Right atrium auricular region (tissue), 2 donors: ENCODE measurements at places on chromosomes 1 and 21. TPM values are rescaled to one million over a fixed set of nuclear protein-coding genes. Genes with fewer than 3 reads are reported as not detected.

- H3K36me3 ChIP-seq, result no peaks in the 10 kb centered on the region
- no peak for DNase-seq
- no peaks in the 10 kb centered on the region for H3K27me3 ChIP-seq
- no peak overlapping the region for H3K4me3 ChIP-seq
- H3K27ac ChIP-seq, result no peak overlapping the region
These were observed 209.5 kb upstream of the GALNT2 start for GRCh38 chr1:229857585-229857984.

- H3K4me3 ChIP-seq, result no peak overlapping the region
- no peaks in the 10 kb centered on the region for H3K4me1 ChIP-seq
- peaks cover 49% of the 10 kb centered on the region for H3K36me3 ChIP-seq
- H3K27ac ChIP-seq, result no peak overlapping the region
- no peak for DNase-seq
- H3K27me3 ChIP-seq, result no peaks in the 10 kb centered on the region
These were observed 24.2 kb downstream of the SNRNP40 start for GRCh38 chr1:31272369-31272768.

DNA sequence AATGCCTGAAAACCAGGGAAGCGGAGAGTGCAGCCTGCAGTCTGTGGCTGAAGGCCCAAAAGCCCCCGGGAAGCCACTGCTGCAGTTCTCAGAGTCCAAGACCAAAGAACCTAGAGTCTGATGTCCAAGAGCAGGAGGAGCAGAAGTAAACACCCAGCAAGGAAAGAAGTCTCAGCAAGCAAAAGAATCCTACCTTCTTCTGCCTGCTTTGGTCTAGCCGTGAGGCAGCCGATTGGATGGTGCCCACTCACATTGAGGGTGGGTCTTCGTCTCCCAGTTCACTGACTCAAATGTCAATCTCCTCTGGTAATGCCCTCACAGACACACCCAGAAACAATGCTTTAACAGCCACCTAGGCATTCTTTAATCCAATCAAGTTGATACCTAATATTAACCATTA, 217.5 kb downstream of the PLA2G4A start:
- H3K36me3 ChIP-seq, result no peaks in the 10 kb centered on the region
- H3K4me1 ChIP-seq, result no peaks in the 10 kb centered on the region
- no peak overlapping the region for H3K27ac ChIP-seq
- H3K4me3 ChIP-seq, result no peak overlapping the region
- H3K27me3 ChIP-seq, result no peaks in the 10 kb centered on the region

- no peaks in the 10 kb centered on the region for H3K36me3 ChIP-seq
- no peak overlapping the region for H3K27ac ChIP-seq
- H3K4me3 ChIP-seq, result no peak overlapping the region
- H3K4me1 ChIP-seq, result no peaks in the 10 kb centered on the region
- no peak for DNase-seq
These were observed 6.9 kb downstream of the CTTNBP2NL start for GRCh38 chr1:112402682-112403643.

GRCh38 chr21:42370894-42371654, 4.7 kb upstream of the TFF1 start:
- H3K4me3 ChIP-seq, result no peak overlapping the region
- no peaks in the 10 kb centered on the region for H3K4me1 ChIP-seq
- H3K36me3 ChIP-seq, result no peaks in the 10 kb centered on the region
- H3K27ac ChIP-seq, result no peak overlapping the region

DNA sequence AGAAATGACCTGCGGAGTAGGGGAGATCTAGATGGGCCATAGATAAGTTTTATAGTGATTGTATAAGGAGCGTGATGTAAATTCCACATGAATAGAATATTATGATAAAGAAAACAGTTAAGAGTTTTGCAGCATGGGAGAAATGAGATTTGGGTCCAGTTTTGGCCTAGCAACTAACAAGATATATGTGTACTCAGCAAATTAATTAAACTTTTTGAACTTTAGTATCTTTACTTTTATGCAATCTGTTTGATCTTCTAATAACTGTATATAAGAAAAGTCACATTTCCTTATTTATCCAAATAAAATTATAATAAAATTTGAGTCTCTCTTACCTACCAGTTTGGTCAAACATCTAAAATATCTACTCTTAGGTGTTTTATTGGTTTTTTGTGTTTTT, 1011.8 kb upstream of the NCAM2 start:
- DNase-seq, result no peak
- no peaks in the 10 kb centered on the region for H3K36me3 ChIP-seq
- no peak overlapping the region for H3K4me3 ChIP-seq
- no peaks in the 10 kb centered on the region for H3K4me1 ChIP-seq

DNA sequence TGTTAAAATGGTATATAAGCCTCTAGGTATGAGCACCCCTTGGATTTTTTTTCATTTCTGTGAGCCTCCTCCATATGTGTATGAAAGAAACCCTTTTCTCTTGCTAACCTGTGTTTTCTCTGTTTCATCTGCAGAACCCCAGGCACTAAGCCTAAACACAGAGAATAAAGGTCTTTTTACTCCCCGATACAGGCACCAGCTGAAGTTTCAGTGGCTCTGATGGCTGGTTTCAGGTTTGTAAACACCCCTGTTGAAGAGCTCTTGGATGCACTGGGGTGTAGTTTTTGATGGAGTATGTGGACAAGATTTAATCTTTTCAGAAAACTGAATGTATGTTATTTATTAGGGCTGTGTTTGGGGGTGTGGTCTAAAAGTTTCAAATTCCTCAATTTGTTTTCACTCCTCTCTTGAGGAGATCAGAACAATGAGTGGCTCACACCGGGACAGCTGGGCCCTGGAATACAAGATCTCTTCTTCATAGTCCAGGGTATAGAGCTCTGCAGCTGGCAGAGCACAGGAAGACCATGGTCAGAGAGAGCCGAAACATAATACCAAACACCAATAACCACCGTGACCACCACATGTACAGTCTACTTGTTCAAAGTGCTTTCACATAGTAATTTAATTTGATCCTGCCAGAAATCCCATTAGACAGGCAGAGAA, 50.2 kb upstream of the VTCN1 start:
- H3K27me3 ChIP-seq, result no peaks in the 10 kb centered on the region
- DNase-seq, result no peak
- no peak overlapping the region for H3K4me3 ChIP-seq
- no peak overlapping the region for H3K27ac ChIP-seq
- H3K4me1 ChIP-seq, result no peaks in the 10 kb centered on the region
- H3K36me3 ChIP-seq, result no peaks in the 10 kb centered on the region

DNA sequence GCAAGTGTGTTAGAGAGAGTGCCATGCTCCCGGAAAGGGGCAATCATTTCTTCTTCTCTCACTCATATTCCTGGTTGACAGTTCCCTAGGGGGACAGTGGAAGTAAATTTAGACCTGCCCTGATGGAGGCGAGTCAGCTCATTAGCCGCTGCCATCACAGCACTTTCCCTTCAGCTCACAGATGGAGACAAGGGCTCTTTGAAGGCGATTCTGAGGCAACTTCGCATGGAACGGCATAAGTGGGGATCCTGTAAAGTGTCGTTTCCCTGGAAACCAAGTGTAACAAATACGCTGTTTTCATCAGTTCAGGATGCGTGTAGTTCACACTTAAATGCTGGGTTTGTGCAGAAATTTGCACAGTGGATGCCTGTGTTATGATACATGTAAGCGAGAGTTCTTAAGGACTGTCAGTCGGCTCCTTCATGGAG, 114.5 kb upstream of the TMPRSS15 start:
- no peaks in the 10 kb centered on the region for H3K4me1 ChIP-seq
- H3K36me3 ChIP-seq, result no peaks in the 10 kb centered on the region
- DNase-seq, result no peak
- H3K4me3 ChIP-seq, result no peak overlapping the region

GRCh38 chr1:57517587-57518374, 93.9 kb upstream of the DAB1 start:
- no peak overlapping the region for H3K4me3 ChIP-seq
- no peaks in the 10 kb centered on the region for H3K27me3 ChIP-seq
- no peak for DNase-seq

GRCh38 chr1:85707267-85707989, 805 bp downstream of the ZNHIT6 start:
- H3K27me3 ChIP-seq, result no peaks in the 10 kb centered on the region
- DNase-seq, result no peak
- peak overlapping the region; percentile 84 for H3K4me3 ChIP-seq
- H3K27ac ChIP-seq, result peak overlapping the region; percentile 84
- H3K4me1 ChIP-seq, result no peaks in the 10 kb centered on the region

IQCC gene
- 1.3 TPM for total RNA-seq

ATP1A4 gene
- not detected for total RNA-seq

CFHR1 gene
- total RNA-seq, result not detected

MAB21L3 gene
- not detected for total RNA-seq

NBPF6 gene
- not detected for total RNA-seq

DNAI4 gene
- 10.3 TPM for total RNA-seq
